ENCODE measurements at places on chromosomes 6 and 20. TPM values are rescaled to one million over a fixed set of nuclear protein-coding genes. Genes with fewer than 3 reads are reported as not detected.

TRERF1 gene
- 1.3 TPM for total RNA-seq

DNA sequence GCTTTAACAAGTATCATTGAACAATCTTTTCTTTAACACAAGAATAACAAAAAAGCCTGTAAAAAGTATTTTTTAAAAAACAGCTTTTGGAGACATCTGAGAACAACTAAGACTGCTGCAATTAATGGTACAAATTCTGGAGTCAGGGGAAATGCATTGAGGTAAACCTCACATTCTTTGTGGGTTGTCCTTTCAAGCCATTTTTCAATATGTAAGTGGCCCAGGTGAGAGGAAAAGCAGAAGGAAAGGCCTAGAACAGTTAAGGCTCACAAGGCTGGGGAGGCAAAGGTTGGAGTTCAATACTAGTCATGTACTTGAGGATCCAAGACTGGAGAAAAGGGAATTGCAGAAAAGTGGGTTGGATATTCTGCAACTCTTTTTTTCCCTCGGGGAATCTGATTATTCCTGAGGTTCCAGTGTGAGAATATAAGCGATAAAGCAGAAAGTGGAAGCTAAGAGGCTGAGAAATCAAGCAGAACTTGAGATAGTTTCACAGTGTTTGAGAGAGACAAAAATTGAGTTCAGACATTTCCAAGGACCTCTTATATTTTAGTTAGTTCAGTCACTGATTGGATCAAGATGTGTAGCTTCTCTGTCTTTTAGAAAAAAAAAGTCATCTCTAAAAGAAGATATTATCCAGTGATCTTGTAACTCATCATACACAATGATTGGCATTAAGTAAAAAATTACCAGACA, 25.0 kb upstream of the TXLNB start:
- no peak for DNase-seq

TLDC2 gene
- total RNA-seq: 0.25 TPM

OR2B3 gene
- total RNA-seq: not detected

PNLDC1 gene
- 0.49 TPM for total RNA-seq

TRIM38 gene
- 5.8 TPM for total RNA-seq

GRCh38 chr6:111503194-111503593, 20.2 kb upstream of the REV3L start:
- no peak for DNase-seq
